ENCODE measurements at places on chromosomes 4 and X. TPM values are rescaled to one million over a fixed set of nuclear protein-coding genes. Genes with fewer than 3 reads are reported as not detected.
A peak's percentile ranks its signal among the peaks of the same experiment; 100 is the strongest.

TRIM2 gene
- 6.1 TPM for polyA plus RNA-seq

NXF2 gene
- 16.9 TPM for polyA plus RNA-seq

TIMM8A gene
- polyA plus RNA-seq, result 8.2 TPM

UGT2B11 gene
- not detected for polyA plus RNA-seq

GAGE12H gene
- polyA plus RNA-seq, result 27.9 TPM

PWWP3B gene
- polyA plus RNA-seq, result 22.3 TPM

PRR32 gene
- polyA plus RNA-seq, result not detected

NAA11 gene
- polyA plus RNA-seq, result 17.9 TPM

ALAS2 gene
- polyA plus RNA-seq, result 0.62 TPM

FAM9B gene
- 5.0 TPM for polyA plus RNA-seq

- H3K4me3 ChIP-seq, result no peak overlapping the region
- H3K27ac ChIP-seq, result no peak overlapping the region
- no peak for DNase-seq
- H3K36me3 ChIP-seq, result no peaks in the 10 kb centered on the region
- H3K27me3 ChIP-seq, result no peaks in the 10 kb centered on the region
- H3K4me1 ChIP-seq, result no peaks in the 10 kb centered on the region
These were observed 194.4 kb downstream of the COX18 start for GRCh38 chr4:72875138-72875537.

DNA sequence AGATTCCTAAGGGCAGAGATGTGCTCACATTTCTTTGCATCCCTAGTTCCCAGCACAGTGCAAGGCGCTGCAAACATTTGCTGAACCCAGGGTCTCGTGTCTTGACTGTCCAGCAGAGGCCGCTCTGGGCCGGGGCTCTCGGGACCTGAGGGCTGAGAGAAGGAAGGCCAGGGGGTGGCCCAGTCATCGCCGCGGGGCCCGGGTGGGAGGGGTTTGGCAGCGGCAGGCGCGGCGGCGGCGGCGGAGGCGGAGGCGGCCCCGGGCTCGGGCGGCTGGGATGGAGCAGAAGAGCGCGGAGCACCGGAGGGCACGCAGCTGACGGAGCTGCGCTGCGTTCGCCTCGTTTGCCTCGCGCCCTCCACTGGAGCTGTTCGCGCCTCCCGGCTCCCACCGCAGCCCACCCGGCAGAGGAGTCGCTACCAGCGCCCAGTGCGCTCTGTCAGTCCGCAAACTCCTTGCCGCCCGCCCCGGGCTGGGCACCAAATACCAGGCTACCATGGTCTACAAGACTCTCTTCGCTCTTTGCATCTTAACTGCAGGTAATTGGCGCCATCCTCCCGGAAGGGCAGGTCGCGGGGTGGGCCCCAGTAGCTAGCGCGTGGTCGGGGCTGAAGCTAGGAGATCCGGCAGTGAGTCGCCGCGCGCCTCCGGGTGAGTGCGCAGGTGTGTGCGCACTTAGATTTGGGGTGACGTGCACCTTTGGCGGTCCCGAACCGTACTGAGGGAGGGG, at the start of gene PARM1:
TSS of gene PARM1 (plus strand) at position 285 of the 730 bp plus-strand sequence. CDS start at position 497, 212 bp downstream.
- no peaks in the 10 kb centered on the region for H3K27me3 ChIP-seq
- DNase-seq, result peak; percentile 94
- H3K36me3 ChIP-seq, result no peaks in the 10 kb centered on the region

DNA sequence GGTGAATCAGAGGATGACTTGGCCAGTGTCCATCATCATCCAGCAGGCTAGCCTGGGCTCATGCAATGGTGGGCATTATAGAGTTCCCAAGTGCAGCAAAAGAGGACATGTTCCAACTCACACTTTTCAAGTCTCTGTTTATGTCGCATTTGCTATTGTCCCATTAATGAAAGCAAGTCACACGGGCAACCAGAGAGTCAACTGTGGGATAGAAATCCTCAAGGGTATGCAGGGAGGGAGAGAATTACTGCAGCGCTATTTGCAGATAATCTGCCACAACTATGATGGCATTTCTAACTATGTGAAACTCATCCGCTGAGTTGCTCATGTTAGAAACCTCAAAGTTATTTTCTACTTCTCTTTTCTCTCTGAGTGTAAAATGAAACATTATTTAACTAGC, 78.5 kb upstream of the TAB3 start:
- DNase-seq, result no peak
- no peak overlapping the region for H3K4me3 ChIP-seq
- no peaks in the 10 kb centered on the region for H3K36me3 ChIP-seq
- H3K27me3 ChIP-seq, result no peaks in the 10 kb centered on the region
- no peak overlapping the region for H3K27ac ChIP-seq
- no peaks in the 10 kb centered on the region for H3K4me1 ChIP-seq

DNA sequence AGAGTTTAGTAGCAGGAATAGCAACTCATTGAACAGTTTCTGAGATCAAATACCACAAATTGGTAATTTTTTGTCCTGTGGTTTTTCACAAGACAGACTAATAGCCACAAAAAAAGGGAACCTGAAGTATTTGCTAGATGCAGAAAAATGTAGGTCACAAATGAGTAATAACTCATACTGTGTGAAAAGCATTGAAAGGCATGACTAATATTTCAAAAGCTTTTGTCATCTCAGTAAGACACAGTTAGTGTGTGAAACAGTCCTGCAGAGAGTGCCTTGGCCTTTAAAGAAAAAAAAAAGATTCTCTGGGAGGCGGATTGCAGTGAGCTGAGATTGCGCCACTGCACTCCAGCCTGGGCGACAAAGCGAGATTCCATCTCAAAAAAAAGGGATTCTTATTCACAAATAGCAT, 31.4 kb upstream of the SLC25A31 start:
- DNase-seq, result no peak
- H3K27ac ChIP-seq, result no peak overlapping the region
- H3K4me1 ChIP-seq, result no peaks in the 10 kb centered on the region
- no peaks in the 10 kb centered on the region for H3K36me3 ChIP-seq
- no peaks in the 10 kb centered on the region for H3K27me3 ChIP-seq
- H3K4me3 ChIP-seq, result no peak overlapping the region

- no peaks in the 10 kb centered on the region for H3K27me3 ChIP-seq
- DNase-seq, result no peak
- H3K4me1 ChIP-seq, result no peaks in the 10 kb centered on the region
- no peak overlapping the region for H3K27ac ChIP-seq
- H3K4me3 ChIP-seq, result no peak overlapping the region
These were observed 27.6 kb downstream of the HPGD start for GRCh38 chr4:174494726-174495125.

GRCh38 chr4:184062769-184063168, 154.9 kb downstream of the ENPP6 start:
- no peaks in the 10 kb centered on the region for H3K27me3 ChIP-seq
- no peak for DNase-seq

DNA sequence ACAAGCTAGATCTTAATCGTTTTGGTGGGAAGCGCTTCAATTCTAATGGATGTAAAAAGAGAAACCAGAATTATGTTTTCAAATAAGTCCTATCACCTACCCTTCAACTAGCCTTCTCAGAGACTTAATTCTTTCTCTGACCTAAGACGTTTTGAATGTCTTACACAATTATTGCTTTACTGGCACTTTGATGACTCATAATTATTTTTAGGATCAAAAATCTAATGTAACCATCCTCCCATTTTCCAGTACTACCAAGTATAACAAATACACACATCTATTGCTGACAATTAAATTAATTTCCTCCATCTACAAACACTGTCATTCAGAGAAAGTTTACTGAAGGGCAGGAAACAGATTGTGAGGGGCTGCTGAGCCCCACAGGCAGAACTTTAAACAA, 108.6 kb downstream of the PPP3CA start:
- H3K36me3 ChIP-seq, result no peaks in the 10 kb centered on the region
- H3K27ac ChIP-seq, result peak overlapping the region; percentile 13
- no peak for DNase-seq

DNA sequence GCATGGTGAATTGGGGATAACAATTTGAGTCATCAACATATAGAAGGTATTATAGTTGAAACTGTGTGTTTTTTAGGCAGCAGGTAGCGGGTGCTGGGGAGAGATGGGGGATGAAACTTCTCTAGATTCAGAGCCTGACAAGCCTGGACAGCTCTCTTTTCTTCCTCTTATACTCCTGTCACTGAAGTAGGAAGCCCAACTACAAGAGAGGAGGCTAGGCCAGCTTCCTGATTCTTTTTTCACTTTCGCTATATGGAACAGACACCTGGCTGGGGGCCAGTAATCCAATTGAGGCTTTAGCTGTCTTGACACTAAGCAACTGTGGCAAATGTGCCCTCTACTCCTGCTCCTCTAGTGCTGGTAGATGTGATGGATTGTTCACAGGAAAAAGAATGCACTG, 69.2 kb downstream of the PHKA1 start:
- DNase-seq, result peak; percentile 12
- H3K4me1 ChIP-seq, result no peaks in the 10 kb centered on the region
- no peaks in the 10 kb centered on the region for H3K36me3 ChIP-seq
- H3K27me3 ChIP-seq, result no peaks in the 10 kb centered on the region
- H3K27ac ChIP-seq, result no peak overlapping the region

GRCh38 chr4:103197765-103198110, 405 bp downstream of the CENPE start:
- peak overlapping the region; percentile 66 for H3K4me3 ChIP-seq
- no peaks in the 10 kb centered on the region for H3K4me1 ChIP-seq
- H3K36me3 ChIP-seq, result no peaks in the 10 kb centered on the region
- no peak overlapping the region for H3K27ac ChIP-seq
- no peak for DNase-seq
- no peaks in the 10 kb centered on the region for H3K27me3 ChIP-seq

- H3K36me3 ChIP-seq, result no peaks in the 10 kb centered on the region
- no peak for DNase-seq
- no peaks in the 10 kb centered on the region for H3K4me1 ChIP-seq
- no peak overlapping the region for H3K27ac ChIP-seq
These were observed 8.1 kb upstream of the KLHL2 start for GRCh38 chr4:165199286-165199685.

DNA sequence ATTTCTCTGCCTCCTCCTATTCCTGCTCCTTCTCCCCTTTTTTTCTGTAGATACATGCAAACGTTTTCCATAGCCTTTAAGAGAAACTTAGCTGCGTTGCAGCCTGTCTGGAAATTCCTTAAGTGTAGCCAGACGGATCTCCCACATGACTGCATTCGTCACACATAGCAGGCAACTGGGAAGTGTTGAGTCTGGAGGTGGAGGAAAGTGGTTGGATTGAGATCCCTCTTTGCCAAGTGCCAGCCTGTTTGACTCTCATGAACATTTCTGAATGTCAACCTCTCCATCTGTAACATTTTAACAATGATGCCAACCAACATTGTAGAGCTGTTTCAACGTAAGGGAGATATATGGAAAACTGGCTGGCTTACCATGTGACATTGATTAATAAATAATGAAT, 45.1 kb upstream of the FAM9A start:
- no peak for DNase-seq
- H3K27ac ChIP-seq, result no peak overlapping the region
- no peaks in the 10 kb centered on the region for H3K27me3 ChIP-seq
- no peaks in the 10 kb centered on the region for H3K36me3 ChIP-seq
- no peak overlapping the region for H3K4me3 ChIP-seq
- H3K4me1 ChIP-seq, result no peaks in the 10 kb centered on the region

- peak; percentile 46 for DNase-seq
- H3K36me3 ChIP-seq, result no peaks in the 10 kb centered on the region
- no peaks in the 10 kb centered on the region for H3K4me1 ChIP-seq
- H3K27me3 ChIP-seq, result no peaks in the 10 kb centered on the region
- peak overlapping the region; percentile 63 for H3K4me3 ChIP-seq
- no peak overlapping the region for H3K27ac ChIP-seq
These were observed 1.2 kb downstream of the GUCY1A1 start for GRCh38 chr4:155667568-155668511.

GRCh38 chr4:80202190-80202711, 4.9 kb downstream of the PRDM8 start:
- H3K4me1 ChIP-seq, result no peaks in the 10 kb centered on the region
- DNase-seq, result peak; percentile 84
- peak overlapping the region; percentile 75 for H3K27ac ChIP-seq
- H3K4me3 ChIP-seq, result peak overlapping the region; percentile 67
- H3K27me3 ChIP-seq, result no peaks in the 10 kb centered on the region

GRCh38 chr4:64144994-64145393, 264.3 kb downstream of the TECRL start:
- H3K4me3 ChIP-seq, result no peak overlapping the region
- no peaks in the 10 kb centered on the region for H3K27me3 ChIP-seq
- no peaks in the 10 kb centered on the region for H3K36me3 ChIP-seq
- no peak overlapping the region for H3K27ac ChIP-seq
- H3K4me1 ChIP-seq, result no peaks in the 10 kb centered on the region

DNA sequence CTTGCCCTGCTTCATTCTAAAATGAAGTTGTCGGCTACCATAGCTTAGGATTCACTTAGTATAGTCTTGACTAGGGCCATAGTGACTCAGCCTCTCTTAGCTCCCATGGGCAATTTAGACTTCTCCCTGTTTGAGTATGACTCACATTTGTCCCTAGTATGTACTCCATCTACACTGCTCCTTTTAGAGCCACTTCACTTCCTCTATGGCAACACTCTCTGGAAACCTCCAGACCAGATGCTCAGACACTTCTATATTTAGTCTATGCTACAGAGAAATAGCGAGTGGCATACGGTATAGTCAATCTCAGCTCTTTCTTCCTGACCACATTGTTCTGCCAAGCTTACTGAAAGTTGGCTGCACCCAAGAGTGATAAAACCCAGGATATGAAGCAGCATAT, 11.2 kb downstream of the MEPE start:
- DNase-seq, result no peak
- H3K4me3 ChIP-seq, result no peak overlapping the region
- H3K27ac ChIP-seq, result no peak overlapping the region
- H3K36me3 ChIP-seq, result no peaks in the 10 kb centered on the region

GRCh38 chrX:10159145-10159468, 2.3 kb downstream of the CLCN4 start:
- no peaks in the 10 kb centered on the region for H3K4me1 ChIP-seq
- no peaks in the 10 kb centered on the region for H3K27me3 ChIP-seq
- no peaks in the 10 kb centered on the region for H3K36me3 ChIP-seq
- no peak overlapping the region for H3K27ac ChIP-seq

GRCh38 chr4:64682946-64683345, 273.7 kb upstream of the TECRL start:
- H3K4me3 ChIP-seq, result no peak overlapping the region
- H3K27me3 ChIP-seq, result no peaks in the 10 kb centered on the region
- no peak overlapping the region for H3K27ac ChIP-seq
- H3K4me1 ChIP-seq, result no peaks in the 10 kb centered on the region

DNA sequence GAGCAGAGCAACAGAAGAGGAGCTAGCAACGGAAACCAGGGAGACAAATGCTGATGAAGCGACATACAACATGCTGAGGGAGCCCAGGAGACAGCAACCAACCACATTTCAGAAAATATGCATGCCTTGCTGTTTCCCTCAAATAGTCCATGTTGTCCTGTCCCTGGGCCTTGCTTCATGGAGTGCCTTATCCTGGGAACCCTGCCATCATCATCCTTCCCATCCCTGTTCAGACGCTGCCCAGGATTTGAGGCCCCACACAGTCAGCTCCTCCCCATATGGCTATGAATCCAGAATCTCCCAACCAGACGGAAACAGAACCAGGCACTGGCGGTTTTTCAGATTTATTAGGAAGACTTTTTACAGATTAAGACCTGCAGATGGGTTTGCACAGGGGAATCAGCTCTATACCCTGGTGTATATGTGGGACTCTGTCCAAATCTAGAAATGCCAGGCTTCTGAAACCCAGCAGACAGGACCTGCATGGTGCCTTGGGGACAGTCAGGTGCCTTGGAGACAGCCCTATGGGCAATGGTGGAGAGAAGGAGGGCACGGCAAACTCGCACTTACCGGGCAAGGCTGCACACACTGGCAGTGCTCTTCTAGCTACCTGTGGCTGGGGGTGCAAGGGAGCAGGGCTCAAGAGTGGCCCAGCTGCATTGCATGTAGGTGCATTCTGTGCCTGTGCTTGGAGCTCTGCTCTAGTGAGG, 199.7 kb upstream of the MAMLD1 start:
- H3K36me3 ChIP-seq, result no peaks in the 10 kb centered on the region
- no peak overlapping the region for H3K4me3 ChIP-seq
- peak; percentile 28 for DNase-seq

- no peak overlapping the region for H3K27ac ChIP-seq
- H3K27me3 ChIP-seq, result no peaks in the 10 kb centered on the region
- H3K4me3 ChIP-seq, result no peak overlapping the region
These were observed 833.3 kb upstream of the INTU start for GRCh38 chr4:126799416-126799815.

Data from testis (tissue), 5 donors.